ENCODE measurements at places on chromosomes 4 and X. TPM values are rescaled to one million over a fixed set of nuclear protein-coding genes. Genes with fewer than 3 reads are reported as not detected.
A peak's percentile ranks its signal among the peaks of the same experiment; 100 is the strongest.

DNA sequence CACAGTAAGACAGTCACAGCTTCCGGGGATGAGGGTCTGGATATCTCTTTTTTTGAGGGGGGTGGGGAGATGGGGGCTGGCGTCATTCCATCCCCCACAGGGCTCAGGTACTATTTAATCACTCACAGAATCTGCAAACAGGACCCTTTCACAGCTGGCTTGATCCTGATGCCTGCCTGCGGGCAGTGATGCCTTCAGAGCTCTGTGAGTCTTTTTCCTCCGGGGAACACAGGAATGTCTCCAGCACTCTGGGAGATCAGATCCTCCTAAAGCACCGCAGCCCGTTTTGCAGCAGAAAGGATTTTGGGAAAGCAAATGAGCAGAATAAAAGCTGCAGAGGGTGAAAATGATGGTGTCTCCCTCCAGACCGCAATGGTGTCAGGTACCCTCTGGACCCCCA is 13.2 kb upstream of the SHOX start:
- DNase-seq, result no peak

DNA sequence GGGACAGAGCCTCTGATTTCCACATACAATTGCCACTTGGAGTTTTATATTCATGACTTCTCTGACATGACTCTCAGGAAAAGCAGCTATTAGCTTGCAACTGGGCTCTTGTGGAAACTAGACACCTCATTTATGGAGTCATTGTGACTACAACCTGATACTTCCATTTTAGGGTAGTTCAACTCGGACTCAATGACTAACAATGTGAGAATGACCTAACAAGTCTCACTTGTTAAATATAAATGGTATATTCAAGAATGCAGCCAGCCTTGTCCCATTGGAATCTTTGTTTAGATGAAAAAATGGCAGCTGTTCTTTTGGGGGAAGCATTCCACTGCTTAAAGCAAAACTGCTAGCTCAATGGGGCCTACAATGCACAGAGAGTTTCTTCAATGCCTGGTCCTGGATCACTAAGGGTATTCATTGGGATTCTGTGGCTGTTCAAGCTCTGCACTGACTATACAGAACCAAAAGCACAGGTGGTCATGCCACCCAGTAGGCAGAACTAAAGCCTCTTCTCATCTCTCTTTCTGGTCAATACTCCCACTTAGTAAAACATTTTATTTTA is 36.5 kb upstream of the GLRA3 start:
- DNase-seq, result no peak

GRCh38 chrX:105189093-105189492 is 31.4 kb downstream of the TEX13A start:
- no peak for DNase-seq

DNA sequence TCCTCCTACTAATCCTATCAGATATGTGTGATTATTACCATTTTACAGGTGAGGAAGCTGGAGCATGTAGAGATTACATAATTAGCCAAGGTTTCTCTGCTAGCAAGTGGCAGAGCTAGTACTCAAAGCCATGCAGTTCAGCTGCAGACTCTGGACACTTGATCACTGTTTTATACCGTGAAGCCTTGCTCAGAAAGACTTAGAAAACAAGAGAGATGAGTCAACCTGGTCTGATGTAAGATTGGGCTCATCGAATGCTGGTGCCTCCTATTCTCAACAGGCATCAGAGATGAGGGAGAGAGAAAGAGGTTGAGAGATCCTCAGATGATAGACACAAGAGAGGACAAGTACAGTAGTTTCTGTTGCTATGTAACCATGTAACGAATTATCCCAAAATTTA is 19.0 kb upstream of the PDE5A start:
- no peak for DNase-seq

- no peak for DNase-seq
These were observed 221.8 kb downstream of the ASMT start for GRCh38 chrX:1836683-1837082.

GRCh38 chr4:83340692-83341343 is 6.2 kb upstream of the HPSE start:
- DNase-seq, result no peak

TDO2 gene
- 6.7 TPM for total RNA-seq

- DNase-seq, result no peak
These were observed 21.9 kb upstream of the IGFBP7 start for GRCh38 chr4:57131849-57132742.

MAP3K15 gene
- total RNA-seq, result 1.6 TPM

- no peak for DNase-seq
These were observed 3.0 kb downstream of the RBPJ start for GRCh38 chr4:26323821-26324220.

- no peak for DNase-seq
These were observed 759.0 kb downstream of the ADGRL3 start for GRCh38 chr4:61959087-61959486.

EREG gene
- 0.22 TPM for total RNA-seq

DNA sequence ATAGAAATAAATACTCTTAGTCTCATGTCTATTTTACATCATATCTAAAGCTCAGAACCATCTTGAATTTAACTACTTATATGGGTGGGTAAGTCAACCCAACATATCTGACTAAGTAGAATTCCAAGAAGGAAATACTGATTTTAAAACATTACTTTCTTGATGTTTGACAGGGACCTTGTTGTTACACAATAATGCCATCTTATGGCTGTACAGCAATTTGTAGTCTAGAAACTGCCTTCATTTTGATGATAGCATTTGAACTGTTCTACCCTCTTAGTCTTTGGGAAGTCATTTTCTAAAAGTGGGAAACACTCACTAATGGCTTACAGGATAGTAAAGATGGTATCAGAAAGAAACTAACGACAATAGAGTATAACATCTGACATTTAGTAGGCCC is 929.5 kb downstream of the DMD start:
- DNase-seq, result no peak

NUP54 gene
- total RNA-seq, result 64.5 TPM

DNA sequence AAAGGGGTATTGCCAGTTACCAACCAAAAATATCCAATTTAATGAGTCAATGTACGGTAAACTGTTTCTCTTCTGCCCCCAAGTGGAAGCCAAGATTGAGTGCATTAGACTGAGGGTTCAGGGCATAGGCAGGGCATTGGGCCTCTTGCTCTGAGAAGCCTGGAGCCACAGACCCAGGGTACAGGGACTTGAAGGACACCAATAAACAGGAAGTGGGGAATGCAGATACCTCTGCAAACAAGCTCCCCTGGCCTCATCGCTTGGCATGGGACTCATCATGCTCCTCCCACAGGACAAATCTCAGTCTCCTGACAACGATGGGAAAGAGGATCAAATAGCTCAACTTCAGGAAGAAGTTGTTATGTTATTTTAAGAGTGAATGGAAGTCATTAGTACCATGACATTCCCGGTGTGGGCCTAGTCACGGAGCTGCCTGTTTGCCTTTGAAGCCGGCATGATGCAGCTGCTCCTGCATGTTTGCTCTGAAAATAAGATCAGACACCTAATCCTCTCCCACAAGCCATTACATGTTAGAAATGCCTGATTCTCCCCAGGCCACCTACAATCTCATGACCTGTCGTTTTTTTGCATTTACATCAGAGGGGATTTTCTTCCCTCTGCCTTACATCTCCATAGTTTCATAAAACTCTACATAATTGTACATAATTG is 224.2 kb downstream of the RCHY1 start:
- DNase-seq, result no peak

VCX3A gene
- total RNA-seq, result 0.63 TPM

DNA sequence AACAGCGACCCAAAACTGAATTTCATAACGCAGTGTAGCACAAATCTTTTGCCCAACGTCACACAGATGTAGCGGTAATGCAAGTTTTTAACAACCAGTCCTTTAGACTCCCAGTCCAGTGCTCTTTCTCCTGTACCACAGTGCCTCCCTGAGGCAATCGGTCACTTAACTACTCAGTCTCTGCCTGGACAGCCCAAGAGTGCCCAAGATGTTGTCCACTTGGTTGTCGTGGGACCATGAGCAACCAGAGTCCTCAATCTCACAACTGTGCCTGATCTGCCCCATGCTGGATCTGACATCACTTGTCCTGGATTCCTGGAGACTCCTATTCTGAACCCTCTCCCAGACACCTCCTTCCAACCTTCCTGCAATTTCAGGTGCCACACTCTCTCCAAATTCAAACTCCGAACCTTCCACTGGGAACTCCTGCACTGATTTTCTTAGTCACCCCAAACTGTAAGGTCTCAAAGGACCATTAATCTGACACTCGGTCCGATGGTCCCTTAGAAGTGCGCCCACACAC is 702 bp downstream of the MMGT1 start:
- no peak for DNase-seq

DNA sequence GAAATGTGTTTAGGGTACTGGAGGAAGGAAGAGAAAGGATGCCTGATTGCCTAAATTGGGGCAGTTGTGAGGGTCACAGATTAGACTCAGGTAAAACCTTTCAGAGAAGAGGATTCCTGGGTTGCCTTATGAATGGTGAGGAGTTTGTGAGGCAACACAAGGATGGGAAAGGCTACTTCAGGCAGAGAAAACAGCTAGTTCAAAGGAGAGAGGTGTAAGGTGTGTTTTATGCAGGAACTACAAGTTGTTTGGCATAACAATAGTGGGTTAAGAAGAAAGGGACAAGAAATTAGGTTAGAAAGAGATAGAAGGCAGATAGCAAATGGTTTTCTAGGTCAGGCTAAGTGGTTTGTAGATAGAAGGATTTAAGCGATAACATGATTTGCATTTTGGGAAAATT is 75.1 kb upstream of the PGRMC2 start:
- no peak for DNase-seq

GRCh38 chr4:144174401-144175067 is 34.0 kb upstream of the GYPA start:
- no peak for DNase-seq

GRCh38 chrX:15497865-15498264 is 2.7 kb upstream of the BMX start:
- DNase-seq, result peak; percentile 31

DNA sequence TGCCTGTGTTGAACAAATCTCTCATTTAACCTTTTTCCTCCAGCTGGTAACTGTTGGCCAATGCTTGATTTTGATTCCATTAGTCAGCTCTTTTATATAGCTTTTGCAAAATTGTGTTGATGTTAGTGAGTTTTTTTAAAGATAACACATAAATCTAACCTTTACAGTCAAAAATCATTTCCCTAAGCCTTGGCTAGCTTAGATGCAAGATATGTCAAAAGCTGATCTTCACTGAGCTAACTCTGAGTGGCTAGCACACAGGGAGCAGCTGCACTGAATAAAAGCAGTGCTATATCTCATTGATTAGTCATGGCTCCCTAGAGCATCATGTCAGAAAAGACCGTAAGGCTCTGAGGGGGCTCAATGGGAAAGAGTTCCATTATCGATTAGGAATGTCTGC is 78.7 kb downstream of the PPARGC1A start:
- DNase-seq, result no peak

- no peak for DNase-seq
These were observed 3.7 kb downstream of the KIF4A start for GRCh38 chrX:70293621-70294020.

DNA sequence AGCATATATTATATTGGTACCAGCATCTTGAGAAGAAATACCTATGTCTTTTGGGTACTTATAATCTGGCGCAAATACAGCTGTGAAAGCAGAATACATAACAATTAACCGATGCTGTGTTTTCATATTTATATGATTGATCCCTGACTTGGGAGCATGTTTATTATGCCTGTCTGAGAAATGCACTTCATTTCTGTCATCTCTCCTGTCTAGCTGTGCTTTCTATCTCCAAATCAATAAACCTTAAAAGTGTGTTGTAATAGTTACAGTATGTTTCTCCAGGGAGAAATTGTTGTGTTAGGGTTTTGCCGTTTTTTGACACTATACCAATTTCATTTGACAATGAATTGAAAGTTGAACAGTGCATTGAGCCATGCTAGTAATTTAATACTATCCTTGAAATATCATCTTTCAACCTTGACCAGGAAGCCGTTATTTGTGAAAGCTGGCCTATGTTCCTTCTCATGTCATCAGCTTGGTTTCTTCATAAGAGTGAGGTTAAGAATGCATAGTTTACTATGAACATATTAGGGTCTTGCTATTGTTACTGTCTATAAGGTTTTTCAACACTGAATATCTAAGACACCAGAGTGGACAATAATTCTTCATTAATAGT is 206.2 kb upstream of the PCDH18 start:
- no peak for DNase-seq

FGF16 gene
- total RNA-seq, result not detected

DNA sequence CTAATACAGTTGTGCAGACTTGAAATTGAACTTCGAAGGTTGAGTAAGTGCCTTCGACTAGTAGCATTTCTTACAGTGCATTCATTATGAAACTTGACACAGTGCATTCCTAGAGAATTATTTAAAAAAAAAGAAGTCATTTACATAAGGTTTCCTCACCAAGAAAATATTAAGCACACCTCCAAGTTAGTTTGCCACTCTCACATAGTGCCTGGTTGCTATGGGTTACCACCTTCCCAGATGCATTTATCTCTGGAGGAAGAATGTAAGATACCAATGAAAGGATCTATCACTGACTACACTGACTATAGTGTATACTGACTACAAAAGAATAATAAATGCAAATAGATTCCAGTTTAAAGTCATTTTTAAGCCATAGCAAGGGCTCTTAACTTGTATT is 311.9 kb upstream of the RASGEF1B start:
- DNase-seq, result no peak

DNA sequence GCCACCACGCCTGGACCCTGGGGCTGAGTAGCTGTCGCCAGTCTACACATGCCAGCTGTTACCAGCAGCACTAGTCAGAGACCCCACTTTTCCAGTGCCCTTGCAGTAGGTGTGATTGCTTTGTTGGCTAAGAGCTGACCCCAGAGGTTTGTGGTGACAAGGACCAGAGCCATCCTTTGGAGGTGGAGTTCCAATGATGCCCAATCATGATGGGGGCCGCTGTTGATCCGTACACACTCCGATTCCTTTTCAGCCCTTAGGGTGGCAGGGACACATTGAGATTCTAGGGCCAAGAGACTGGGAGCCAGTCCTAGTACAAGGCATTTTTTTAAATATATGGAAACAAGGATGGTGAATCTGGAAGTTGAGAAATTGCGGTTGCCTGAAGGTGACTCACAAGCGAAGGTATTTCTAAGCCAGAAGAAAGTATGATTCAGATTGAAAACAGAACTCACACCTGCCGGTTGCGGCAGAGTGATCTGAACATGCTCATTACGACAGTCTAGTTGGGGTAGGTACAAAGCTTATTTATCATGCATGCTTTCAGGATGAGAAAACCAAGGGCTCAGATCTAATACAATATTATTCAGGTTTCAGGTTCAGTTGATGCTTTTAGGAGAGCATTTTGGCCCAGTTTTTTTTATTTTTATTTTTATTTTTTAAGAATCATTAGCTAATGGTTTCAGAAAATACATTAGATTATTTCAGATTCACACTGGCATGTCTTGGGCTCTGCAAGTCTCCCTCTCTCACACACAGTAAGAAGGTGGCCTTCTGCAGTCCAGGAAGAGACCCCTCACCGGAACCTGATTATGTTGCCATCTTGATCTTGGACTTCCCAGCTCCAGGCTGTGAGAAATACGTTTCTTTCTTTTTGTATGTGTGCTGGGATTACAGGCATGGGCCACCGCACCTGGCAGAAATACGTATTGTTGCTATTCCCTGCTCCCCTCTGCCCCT is 43.4 kb downstream of the SHROOM2 start:
- no peak for DNase-seq

SOWAHB gene
- total RNA-seq, result 1.2 TPM

- no peak for DNase-seq
These were observed 21.0 kb upstream of the JAKMIP1 start for GRCh38 chr4:6221301-6221850.
